Activated CD4-positive, CD25-positive, alpha-beta regulatory T cell (primary cell): ENCODE measurements at places on chromosomes 3 and 15.

DNA sequence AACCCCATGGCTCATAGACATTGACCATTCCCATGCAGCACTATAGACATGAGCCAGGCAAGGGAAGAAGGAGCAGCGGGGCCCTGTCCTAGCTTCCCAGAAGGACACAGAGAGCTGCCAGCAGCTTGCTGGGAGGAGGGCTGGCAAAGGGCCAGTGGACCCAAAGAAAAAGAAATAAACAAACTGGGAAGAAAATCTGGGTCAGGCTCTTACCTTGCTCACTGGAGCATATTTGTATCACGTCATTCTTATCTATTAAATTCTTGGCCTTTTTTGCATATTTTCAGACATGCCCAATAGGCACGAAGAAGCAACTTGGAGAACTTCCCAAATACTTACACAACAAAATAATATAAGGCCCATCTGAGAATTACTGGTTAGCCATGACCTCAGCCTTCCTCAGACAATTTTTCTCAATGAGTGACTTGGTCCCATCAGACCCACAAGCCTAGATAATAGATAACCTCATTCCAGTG, 28.4 kb downstream of the RASGRP1 start:
- no peak for DNase-seq

GRCh38 chr15:63495343-63495742, 9.1 kb upstream of the USP3 start:
- no peak for DNase-seq

DNA sequence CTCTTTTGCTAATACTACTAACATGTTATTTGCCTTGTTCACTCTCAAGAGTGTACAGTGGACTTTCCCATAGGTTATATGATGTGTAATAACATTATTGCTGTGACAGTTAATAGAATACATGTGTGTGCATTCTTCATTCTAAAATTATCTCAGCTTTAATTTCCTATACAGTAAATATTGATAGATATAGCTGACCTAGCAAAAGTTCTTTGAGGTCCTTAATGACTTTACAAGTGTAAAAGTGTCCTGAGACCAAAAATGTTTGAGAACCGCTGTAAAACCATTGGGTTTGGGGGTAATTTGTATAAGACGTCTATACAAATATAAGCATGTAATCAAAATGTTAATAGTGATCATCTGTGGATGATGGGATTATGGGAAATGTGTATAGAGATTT, 469.5 kb upstream of the PROK2 start:
- no peak for DNase-seq

DNA sequence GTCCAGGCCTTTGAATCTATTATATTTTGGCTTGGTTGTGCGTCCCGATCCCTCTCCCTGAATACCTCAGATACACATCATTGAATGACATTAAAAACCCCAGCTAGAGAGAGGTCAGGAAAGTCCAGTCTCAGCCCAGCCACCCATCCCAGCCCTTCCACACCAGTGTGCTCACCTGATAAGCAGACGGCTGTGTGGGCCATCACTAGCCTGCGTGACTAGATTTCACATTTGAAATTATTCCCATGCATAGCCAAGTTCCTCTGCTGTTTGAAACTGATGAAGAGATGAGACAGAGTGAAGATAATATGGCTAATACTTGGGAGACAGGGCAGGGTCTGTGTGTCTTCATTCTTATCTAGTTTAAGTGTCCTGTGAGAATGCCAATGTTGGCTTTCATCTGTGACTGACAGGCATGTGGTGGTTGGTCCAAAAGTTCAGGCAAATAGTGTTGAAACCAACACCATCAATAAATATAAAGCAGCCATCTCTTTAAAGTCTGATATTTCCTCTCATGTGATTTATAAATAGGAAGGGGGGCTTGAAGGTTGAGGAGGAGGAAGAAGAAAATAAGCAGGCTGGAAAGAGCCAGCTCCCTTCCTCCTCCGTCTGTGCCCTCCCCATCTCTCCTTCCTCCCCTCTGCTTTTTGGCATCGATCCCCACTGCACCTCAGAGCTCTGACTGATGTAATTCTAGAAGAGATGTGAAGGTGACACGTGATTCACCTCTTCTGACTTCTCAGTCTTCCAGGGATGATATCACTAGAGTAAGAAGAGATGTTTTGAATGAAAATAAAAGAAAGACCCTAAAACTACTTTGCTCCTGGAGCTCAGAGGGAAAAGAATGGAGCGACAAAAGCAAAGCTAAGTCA, 5.1 kb downstream of the FAM43A start:
- no peak for DNase-seq

- no peak for DNase-seq
Observed at GRCh38 chr3:38960953-38961622, 90.7 kb downstream of the SCN11A start.

DNA sequence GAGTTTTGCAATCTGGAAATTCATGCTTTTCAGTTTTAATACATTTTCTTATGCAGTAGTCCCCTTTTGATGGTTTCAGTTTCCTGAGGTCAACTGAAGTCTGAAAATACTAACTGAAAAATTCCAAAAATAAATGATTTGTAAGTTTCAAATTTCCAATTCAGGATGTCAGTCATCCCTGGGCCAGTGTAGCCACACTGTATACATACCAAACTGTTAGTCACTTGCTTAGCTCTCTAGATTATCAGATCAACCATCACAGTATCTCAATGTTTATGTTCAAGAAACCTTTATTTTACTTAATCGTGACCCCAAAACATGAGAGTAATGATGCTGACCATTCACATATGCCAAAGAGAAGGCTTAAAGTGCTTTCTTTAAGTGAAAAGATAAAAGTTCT, 715.5 kb downstream of the GBE1 start:
- no peak for DNase-seq

- DNase-seq, result no peak
Observed at GRCh38 chr15:55742927-55743728, at the start of gene PRTG. PRTG (minus strand) TSS chr15:55743152; CDS start chr15:55742931, 221 bp downstream.
